Astrocyte (in vitro differentiated cells and primary cell): ENCODE measurements at places on chromosomes 7 and 10. TPM values are rescaled to one million over a fixed set of nuclear protein-coding genes. Genes with fewer than 3 reads are reported as not detected.

GIMAP4 gene
- not detected in 2 replicates for total RNA-seq

GRCh38 chr10:122019414-122019975, 30.5 kb downstream of the TACC2 start:
- DNase-seq = no peak

GRCh38 chr10:113449006-113449695, 103.7 kb upstream of the HABP2 start:
- DNase-seq = no peak

GRCh38 chr7:97620495-97620894, 111.4 kb upstream of the TAC1 start:
- DNase-seq = no peak

CRPPA gene
- 3.6 and 3.9 TPM in 2 replicates for total RNA-seq
